AG10803 (cell line): ENCODE measurements at places on chromosomes 1 and 21.

- DNase-seq: peak; percentile 44
Observed at GRCh38 chr1:234256359-234256758, 116.9 kb upstream of the COA6 start.

DNA sequence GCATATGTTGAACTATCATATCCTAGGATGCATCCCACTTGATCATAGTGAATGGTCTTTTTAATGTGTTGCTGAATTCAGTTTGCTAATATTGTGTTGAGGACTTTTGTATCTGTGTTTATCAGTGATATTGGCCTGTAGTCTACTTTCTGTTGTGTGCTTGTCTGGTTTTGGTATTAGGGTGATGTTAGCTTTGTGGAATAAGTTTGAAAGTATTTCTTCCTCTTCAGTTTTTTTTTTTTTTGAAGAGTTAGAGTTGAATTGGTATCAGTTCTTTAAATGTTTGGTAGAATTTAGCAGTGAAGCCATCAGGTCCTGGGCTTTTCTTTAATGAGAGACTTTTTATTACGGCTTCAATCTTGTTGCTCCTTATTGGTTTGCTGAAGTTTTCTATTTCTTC is 162.3 kb downstream of the VAV3 start:
- no peak for DNase-seq

- DNase-seq: no peak
Observed at GRCh38 chr21:20519076-20519475, 479.1 kb upstream of the NCAM2 start.

DNA sequence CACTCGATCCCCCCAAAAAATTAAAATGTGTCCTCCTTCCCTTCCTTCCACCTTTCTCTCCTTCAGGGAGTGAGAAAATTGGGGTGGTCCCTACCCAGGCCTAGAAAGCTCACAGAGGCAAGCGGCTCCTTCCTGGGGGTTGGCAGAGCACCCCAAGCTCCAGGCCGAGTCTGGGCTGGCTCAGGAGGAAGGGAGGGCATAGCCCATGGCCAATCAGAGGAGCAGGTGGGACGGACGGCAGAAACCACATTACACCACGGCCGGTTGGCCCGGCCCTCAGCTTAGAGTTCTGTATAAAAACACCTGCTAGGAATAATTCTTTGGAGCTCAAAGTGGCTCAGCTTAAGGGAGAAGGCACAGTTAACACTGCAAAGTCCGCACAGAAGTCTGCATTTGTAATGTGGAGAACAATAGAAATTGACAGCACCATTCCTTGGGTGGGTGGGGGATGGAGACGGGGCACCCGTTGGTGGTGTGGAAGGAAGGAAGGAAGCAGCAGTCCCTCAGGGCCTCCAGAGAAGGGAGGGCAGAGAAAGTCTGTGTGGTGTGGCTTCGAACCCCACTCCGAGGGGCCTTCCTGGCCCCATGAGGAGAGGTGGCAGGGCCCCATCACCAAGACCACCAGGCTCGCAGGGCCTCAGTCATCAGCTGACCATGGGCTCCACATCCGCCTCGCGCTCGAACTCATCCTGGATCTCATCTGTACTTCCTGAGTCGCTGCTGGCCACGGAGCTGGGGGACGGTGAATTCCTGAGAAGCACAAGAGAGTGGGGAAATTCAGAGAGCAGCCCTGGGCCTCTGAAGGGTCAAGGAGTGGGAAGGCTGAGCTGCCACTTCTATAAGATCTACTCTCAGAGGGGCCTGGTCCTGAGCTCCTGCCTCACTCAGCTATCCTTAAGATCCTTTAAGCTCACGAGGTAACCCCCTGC is 5.8 kb upstream of the ALDH4A1 start:
- no peak for DNase-seq

- DNase-seq: no peak
Observed at GRCh38 chr1:52919051-52919722, 2.4 kb downstream of the ECHDC2 start.

GRCh38 chr1:15353839-15354579 is 55.7 kb upstream of the EFHD2 start:
- no peak for DNase-seq

DNA sequence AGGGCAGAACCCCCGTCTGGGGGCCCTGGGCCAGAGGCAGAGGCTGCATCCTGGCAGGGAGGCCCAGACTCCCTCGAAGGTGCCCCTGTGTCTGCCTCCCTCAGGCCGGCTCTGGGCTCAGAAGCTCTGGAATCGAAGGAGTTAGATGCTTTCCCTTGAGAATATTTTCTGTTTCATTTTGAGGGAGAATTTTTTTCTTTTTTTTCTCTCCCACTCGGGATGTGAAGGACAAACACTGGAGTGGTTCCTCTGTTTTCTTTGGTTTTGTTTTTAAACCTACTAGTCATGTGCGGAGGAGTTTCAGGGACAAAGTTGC is 44.7 kb downstream of the PRDM16 start:
- DNase-seq: no peak

DNA sequence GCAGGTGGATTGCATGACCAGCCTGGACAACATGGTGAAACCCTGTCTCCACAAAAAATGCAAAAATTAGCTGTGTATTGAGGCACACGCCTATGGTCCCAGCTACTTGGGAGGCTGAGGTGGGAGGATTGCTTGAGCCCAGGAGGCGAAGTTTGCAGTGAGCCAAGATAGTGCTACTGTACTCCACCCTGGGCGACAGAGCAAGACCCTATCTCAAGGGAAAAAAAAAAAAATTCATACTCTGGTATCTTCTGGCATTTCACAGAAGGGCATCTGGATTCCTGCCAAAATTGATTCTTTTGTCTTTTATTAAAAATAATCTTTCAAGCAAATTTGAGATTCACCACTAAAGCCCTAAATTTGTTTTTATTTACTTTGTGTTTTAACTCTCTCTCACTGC is 19.2 kb downstream of the CLIC4 start:
- no peak for DNase-seq

DNA sequence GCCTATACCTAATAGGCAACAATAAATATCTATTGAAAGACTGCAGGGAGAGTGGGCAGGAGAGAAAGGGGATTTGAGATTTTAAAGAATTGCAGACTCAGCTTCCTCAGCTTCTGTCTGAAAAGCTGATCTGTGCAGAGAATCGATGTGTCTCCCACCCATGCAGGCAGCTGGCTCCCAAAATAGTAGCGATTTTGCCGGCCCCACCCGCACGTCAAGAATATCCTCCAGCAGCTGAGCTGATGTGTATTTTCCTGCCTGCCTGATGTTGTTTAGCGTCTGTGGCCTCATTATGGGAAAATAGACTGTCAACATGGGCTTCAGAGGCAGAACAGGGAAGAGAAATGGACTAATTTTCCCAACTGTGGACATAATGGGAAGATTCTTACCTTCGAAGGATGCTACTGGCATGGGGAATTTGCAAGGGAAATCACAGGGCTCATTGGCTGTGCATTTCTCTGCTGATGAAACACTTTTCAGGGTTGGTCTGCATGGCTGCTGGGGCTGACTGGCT is 699.8 kb downstream of the PTPRU start:
- no peak for DNase-seq
